ENCODE measurements at places on chromosomes 4 and X. TPM values are rescaled to one million over a fixed set of nuclear protein-coding genes. Genes with fewer than 3 reads are reported as not detected.
A peak's percentile ranks its signal among the peaks of the same experiment; 100 is the strongest.

The CFAP99 gene
- not detected for total RNA-seq

The QRFPR gene
- not detected for total RNA-seq

The MAMLD1 gene
- total RNA-seq = 1.4 TPM

The PASD1 gene
- not detected for total RNA-seq

The CXCL11 gene
- under 0.01 TPM for total RNA-seq

The CXXC4 gene
- total RNA-seq = under 0.01 TPM

The NAA11 gene
- total RNA-seq = not detected

The FOXR2 gene
- total RNA-seq = not detected

The FAM156A gene
- total RNA-seq = 7.5 TPM

The EFNB1 gene
- total RNA-seq = 17.8 TPM

The NR3C2 gene
- total RNA-seq = 1.9 TPM

- H3K4me1 ChIP-seq = no peaks in the 10 kb centered on the region
- H3K27ac ChIP-seq = no peak overlapping the region
- H3K27me3 ChIP-seq = no peaks in the 10 kb centered on the region
- no peak overlapping the region for H3K4me3 ChIP-seq
Measured at GRCh38 chr4:28358606-28359005, 1498.0 kb downstream of the STIM2 start.

GRCh38 chrX:135931644-135932487, 38.4 kb downstream of the SAGE1 start:
- H3K4me1 ChIP-seq = no peaks in the 10 kb centered on the region
- H3K27ac ChIP-seq = no peak overlapping the region
- H3K27me3 ChIP-seq = peaks cover 6% of the 10 kb centered on the region

DNA sequence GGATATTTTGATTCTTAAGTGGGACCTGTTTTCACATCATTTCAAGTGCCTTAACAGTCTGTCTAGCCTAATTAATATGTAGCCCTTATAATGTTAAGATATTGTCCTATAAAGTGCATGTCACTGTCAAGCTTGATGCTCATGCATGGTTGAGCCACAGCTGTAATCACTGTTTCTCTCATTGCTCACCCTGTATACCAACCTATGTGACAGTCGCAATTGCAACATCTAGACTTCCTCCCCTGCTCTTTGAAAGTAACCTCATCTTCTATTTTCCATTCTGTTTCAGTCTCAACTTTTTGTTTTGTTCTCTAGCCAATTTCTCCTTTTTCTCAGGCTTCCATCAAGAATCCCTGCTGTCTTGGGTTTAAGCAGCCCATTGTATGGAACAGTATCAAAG, 24.4 kb upstream of the MSL3 start:
- no peaks in the 10 kb centered on the region for H3K4me1 ChIP-seq
- H3K27me3 ChIP-seq = peaks cover 1% of the 10 kb centered on the region
- H3K4me3 ChIP-seq = no peak overlapping the region
- no peak overlapping the region for H3K27ac ChIP-seq
- no peaks in the 10 kb centered on the region for H3K36me3 ChIP-seq

DNA sequence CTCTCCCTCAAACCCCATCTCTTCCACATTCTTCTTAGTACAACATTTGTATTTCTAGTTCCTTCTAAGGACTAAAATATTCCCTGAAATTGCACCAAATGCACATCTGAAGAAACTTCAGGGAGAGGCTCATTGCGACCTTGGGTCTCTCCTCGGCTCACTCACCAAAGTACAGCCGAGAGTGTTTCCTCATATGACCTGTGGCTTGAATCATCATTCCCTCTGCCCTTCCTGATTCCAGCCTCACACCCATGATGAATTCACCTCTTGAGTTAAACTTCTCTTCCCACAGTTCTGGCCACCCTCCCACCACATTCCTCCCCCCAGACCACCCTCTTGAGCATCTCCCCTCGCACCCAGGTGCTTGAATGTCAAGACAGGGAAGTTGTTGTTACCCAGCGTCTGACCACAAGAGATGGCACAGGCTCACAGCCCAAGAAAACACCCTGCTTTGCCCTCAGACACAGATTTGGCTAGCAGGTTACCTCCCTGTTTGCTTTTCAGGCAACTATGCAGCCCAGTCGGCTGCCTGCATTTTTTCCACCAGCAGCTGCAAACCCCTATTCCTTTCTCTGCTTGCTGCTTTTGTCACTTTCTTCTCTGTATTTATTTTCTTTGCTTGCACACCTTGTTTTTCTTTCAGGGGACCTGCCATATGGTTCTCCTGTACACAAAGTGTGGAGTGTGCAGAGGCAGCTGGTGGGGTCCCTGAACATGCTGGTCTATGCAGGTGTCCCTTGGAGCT, 214.8 kb downstream of the SPATA18 start:
- no peaks in the 10 kb centered on the region for H3K27me3 ChIP-seq
- no peak overlapping the region for H3K4me3 ChIP-seq
- H3K4me1 ChIP-seq = no peaks in the 10 kb centered on the region

GRCh38 chr4:8181844-8182243, 17.2 kb upstream of the SH3TC1 start:
- DNase-seq = no peak
- H3K4me1 ChIP-seq = peaks cover 9% of the 10 kb centered on the region
- no peak overlapping the region for H3K27ac ChIP-seq
- peaks cover 13% of the 10 kb centered on the region for H3K27me3 ChIP-seq

DNA sequence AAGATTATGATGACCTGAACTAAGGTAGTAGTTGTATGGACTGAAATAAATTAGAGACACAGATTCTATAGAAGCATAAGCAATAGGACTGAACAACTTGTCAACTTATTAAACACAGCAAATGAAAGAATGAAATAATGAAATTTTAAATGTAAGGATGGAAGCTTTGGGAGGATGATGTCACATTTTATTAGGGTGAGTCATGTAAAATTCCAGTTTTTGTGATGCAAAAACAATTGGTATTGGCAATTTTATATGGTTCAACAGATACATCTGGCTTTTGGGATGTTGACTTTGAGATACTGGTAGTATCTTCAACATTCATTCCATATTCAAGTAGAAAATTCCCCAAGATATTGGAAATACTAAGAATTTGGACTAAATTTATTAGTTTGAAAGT, 72.7 kb upstream of the IL15 start:
- no peak overlapping the region for H3K4me3 ChIP-seq
- peaks cover 4% of the 10 kb centered on the region for H3K4me1 ChIP-seq
- DNase-seq = no peak
- no peaks in the 10 kb centered on the region for H3K36me3 ChIP-seq
- H3K27me3 ChIP-seq = no peaks in the 10 kb centered on the region
- H3K27ac ChIP-seq = no peak overlapping the region

DNA sequence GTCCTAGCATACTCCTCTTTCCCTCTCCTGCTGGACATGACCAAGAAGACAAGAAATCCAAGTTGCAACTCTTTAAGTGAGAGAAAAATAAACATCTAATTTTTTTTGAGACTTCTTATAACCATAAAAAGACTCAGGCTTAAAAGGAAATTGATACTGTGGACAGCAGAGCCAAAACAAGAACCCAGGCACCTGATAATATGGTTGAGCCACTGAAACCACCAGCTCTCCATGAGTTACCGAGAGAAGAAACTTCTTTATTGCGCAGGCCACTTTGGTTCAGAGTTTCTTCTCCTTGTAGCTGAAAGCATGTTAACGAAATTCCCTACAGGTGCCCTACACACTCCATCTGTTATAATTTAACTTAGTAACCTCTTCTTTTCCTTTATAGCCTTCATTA, 11.3 kb upstream of the SPCS3 start:
- no peak for DNase-seq
- H3K4me1 ChIP-seq = no peaks in the 10 kb centered on the region
- no peak overlapping the region for H3K4me3 ChIP-seq
- no peaks in the 10 kb centered on the region for H3K27me3 ChIP-seq
- H3K36me3 ChIP-seq = no peaks in the 10 kb centered on the region
- H3K27ac ChIP-seq = no peak overlapping the region

- peaks cover 14% of the 10 kb centered on the region for H3K36me3 ChIP-seq
- no peak overlapping the region for H3K27ac ChIP-seq
- no peak for DNase-seq
Measured at GRCh38 chr4:139537292-139537691, 18.7 kb downstream of the SETD7 start.

DNA sequence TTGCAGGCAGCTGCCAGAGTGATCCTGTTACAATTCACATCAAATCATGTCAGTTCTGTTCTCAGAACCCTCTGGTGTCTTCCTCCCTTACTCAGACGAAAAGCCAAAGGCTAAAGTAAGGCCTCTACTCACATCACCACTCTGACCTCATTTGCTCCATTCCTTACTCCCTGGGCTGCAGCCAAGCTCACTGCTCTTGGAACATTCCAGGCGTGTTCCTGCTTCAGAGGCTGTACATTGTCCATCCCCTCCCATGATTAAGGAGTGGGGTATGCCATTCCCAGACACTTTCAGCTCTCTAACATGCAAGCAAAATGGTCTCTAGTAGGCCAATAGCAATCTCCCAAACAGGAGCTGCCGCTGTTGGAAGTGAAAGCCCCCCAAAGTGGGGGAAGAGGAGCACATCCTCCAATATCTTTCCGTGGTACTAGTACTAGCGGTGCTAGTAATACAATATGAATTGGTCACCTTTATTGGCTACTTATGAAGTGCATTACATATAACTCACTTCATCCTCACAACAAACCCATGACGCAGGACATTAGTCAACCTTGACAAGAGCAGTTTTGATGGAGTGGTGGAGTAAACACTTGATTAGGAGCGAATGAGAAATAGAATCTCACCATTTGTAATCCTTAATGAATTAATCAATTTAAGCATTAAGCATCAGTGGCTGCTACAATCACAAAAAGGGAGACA, 15.0 kb downstream of the GAB3 start:
- no peaks in the 10 kb centered on the region for H3K36me3 ChIP-seq
- H3K4me3 ChIP-seq = no peak overlapping the region
- peak; percentile 93 for DNase-seq
- peaks cover 16% of the 10 kb centered on the region for H3K4me1 ChIP-seq

GRCh38 chr4:172042714-172043114, 229.5 kb downstream of the GALNTL6 start:
- no peaks in the 10 kb centered on the region for H3K27me3 ChIP-seq
- H3K4me3 ChIP-seq = no peak overlapping the region
- no peaks in the 10 kb centered on the region for H3K4me1 ChIP-seq
- DNase-seq = no peak

DNA sequence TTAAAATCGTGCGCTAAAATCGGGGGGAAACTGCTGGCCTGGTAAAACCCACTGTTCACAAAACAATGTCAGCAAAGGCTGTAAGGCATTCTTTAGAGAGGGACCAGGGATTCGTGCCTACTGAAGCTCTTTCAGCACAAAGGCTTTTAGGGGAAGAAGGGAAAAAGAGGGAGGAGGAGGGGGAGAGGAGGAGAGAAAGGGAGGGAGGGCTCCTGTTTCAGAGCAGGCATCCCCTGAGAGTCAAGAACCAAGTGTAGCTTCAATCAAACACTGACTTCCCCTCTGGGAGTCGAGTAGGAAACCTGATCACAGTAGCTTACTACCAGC, 9.5 kb downstream of the BCOR start:
- no peak for DNase-seq
- no peaks in the 10 kb centered on the region for H3K27me3 ChIP-seq
- H3K4me1 ChIP-seq = peaks cover 22% of the 10 kb centered on the region
- H3K36me3 ChIP-seq = no peaks in the 10 kb centered on the region
- H3K4me3 ChIP-seq = no peak overlapping the region
- peak overlapping the region; percentile 81 for H3K27ac ChIP-seq

- peaks cover 28% of the 10 kb centered on the region for H3K4me1 ChIP-seq
- H3K27ac ChIP-seq = peak overlapping the region; percentile 48
- H3K4me3 ChIP-seq = no peak overlapping the region
- H3K36me3 ChIP-seq = no peaks in the 10 kb centered on the region
- H3K27me3 ChIP-seq = no peaks in the 10 kb centered on the region
- DNase-seq = peak; percentile 90
Measured at GRCh38 chr4:140233791-140234696, 80.1 kb upstream of the MAML3 start.

DNA sequence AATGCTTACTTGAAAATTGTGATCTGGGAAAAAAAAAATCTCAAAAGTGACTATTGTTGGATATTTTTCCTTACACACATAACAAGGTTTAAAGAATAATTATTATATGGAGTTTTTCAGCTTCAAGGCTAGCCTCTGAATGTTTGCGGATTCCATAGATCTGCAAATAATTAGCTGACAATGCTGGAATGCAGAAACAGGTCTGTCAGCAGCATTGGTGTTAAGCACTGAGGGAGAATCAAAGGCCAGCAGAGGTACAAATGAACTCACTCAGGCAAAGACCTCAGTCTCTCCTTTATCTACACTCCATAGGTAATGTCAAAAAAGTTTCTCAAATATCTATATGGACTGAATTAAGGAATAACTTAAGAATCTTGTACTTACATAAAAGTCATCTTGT, 35.1 kb downstream of the SMIM31 start:
- no peak overlapping the region for H3K4me3 ChIP-seq
- H3K27me3 ChIP-seq = no peaks in the 10 kb centered on the region
- no peak for DNase-seq
- H3K36me3 ChIP-seq = no peaks in the 10 kb centered on the region
- no peaks in the 10 kb centered on the region for H3K4me1 ChIP-seq
- H3K27ac ChIP-seq = no peak overlapping the region

DNA sequence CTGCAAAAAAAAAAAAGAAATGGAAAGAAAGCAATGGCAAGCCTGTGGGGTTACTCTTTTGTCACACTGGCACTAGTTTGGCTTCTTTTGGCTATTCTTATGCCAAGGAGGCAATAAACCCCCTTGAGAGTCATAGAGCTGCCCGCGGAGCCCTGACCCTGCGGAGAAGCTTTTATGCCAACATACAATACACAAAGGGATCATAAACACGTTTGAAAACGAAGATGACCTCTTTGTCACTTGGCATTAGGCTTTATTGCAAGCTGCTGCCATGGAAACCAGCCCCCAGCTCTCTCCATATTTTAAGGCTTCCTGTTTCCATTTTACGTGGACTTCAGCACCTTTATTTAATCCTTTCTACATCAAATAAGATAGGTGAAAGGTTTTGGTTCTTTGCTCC, 7.6 kb downstream of the NEUROG2 start:
- peaks cover 5% of the 10 kb centered on the region for H3K4me1 ChIP-seq
- H3K27me3 ChIP-seq = peaks cover 64% of the 10 kb centered on the region
- no peaks in the 10 kb centered on the region for H3K36me3 ChIP-seq
- no peak overlapping the region for H3K4me3 ChIP-seq
- DNase-seq = no peak
- H3K27ac ChIP-seq = no peak overlapping the region

GRCh38 chrX:19630228-19630627, 114.9 kb upstream of the MAP3K15 start:
- no peak for DNase-seq
- H3K4me1 ChIP-seq = peaks cover 9% of the 10 kb centered on the region
- H3K27me3 ChIP-seq = no peaks in the 10 kb centered on the region
- H3K36me3 ChIP-seq = no peaks in the 10 kb centered on the region
- H3K27ac ChIP-seq = no peak overlapping the region

GRCh38 chrX:96843566-96843965, 40.1 kb upstream of the RPA4 start:
- H3K36me3 ChIP-seq = no peaks in the 10 kb centered on the region
- H3K4me3 ChIP-seq = no peak overlapping the region
- DNase-seq = no peak
- no peaks in the 10 kb centered on the region for H3K27me3 ChIP-seq
- no peak overlapping the region for H3K27ac ChIP-seq
- no peaks in the 10 kb centered on the region for H3K4me1 ChIP-seq

DNA sequence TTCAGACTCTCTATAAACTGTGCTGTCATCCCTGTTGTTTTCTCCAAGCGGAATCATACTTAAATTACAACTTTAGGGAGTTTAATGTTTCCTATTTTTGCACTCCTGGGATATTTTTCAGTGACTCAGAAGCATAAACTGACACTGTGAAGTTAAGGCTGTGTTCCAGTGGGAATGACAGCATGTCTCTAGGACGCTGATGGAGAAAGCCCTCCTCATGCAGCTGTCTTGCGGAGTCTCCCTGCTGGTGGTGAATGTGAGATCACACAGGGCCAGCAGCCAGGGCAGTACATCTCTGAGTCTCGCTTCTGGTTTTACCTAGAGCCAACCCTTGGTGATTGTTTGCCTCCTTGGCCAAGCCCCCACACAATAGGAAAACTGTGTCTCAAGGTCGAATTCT, 53.3 kb downstream of the NFKB1 start:
- H3K4me3 ChIP-seq = no peak overlapping the region
- no peaks in the 10 kb centered on the region for H3K27me3 ChIP-seq
- peaks cover 3% of the 10 kb centered on the region for H3K4me1 ChIP-seq
- peak; percentile 92 for DNase-seq
